ENCODE measurements at places on chromosomes 4 and X.
A peak's percentile ranks its signal among the peaks of the same experiment; 100 is the strongest.

DNA sequence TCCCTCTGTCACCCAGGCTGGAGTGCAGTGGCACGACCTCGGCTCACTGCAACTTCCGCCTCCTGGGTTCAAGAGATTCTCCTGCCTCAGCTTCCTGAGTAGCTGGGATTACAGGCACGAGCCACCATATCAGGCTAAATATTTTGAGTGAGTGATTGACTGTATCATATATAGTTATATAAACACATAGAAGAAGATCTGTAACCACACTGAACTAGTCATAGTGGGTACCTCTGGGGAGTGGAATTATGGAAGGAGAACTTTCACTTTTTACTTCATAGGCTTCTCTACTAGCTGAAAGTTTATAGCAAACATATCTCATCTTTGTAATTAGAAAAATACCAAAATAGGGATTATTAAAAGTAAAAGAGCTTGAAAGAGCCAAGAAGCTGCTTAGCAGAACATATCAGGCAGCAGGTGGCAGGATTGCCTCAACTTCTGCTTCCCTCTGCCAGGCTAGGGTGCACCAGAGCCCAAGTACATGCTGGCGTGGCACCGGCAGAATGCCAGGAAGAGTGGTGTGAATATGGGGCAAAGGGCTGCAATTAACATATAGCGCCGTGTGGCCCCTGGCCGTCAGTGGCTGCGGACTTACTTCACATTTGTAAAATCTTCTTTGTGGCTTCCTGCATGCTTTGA lies 39.5 kb upstream of the CD40LG start:
- peak; percentile 9 for DNase-seq

GRCh38 chrX:153226344-153227185 lies 47.5 kb downstream of the MAGEA1 start:
- peak; percentile 8 for DNase-seq

DNA sequence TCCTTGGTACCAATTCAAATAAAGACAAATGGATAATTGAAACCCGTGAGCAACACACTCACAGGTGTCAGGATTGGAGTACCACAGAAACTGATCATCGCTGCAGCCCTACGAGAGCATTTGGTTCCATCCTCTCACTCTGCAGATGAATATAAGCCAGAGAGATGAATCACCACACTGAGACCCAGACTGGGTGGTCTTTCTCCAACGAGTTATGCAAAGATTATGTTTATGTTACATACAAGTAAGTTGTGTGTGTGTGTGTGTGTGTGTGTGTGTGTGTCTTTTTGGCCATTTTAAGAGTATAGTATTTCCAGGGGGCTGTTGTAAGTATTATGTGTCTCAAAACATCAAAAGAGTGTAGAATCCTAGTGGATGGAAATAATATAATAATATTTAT lies 329.5 kb upstream of the ZFP42 start:
- DNase-seq, result no peak

- no peak for DNase-seq
Observed at GRCh38 chr4:116866106-116866505, 219.3 kb downstream of the TRAM1L1 start.

DNA sequence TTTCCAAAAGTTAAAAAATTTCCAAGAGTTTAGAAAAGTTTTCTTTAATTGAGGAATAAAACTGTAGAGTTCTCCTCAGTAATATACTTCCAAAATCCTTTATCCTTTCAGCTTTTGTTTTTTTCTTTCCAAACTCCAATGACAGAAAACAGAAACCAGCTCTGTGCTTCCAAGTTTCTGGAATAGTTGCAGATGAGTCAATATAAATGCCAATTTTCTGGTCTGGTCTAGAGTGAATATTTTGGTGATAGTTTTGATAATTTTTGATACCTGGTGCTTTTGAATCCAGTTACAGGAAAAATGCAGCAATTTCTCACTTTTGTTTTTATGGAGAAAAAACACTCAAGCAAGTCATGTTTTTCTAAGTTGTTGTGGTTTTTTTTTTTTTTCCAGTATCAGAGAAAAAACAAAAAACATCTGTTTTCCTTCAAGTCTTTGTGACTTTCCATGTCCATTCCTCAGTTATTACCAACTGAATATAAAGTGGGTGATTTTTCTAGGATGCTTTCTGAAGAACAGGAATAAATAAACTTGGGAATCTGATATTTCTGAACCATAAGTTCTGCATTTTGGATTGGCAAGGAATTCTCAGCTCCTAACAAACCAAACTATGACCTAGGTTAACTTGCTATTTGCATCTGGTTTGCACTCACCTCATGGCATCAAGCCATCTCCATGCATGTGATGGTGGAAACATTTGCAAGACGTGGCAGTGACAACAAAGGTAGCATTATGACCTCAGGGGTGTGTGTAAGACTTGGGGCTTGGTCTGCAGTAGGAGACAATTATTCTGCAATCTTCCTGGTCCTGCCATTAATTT lies 139.1 kb downstream of the VEGFC start:
- DNase-seq, result no peak

DNA sequence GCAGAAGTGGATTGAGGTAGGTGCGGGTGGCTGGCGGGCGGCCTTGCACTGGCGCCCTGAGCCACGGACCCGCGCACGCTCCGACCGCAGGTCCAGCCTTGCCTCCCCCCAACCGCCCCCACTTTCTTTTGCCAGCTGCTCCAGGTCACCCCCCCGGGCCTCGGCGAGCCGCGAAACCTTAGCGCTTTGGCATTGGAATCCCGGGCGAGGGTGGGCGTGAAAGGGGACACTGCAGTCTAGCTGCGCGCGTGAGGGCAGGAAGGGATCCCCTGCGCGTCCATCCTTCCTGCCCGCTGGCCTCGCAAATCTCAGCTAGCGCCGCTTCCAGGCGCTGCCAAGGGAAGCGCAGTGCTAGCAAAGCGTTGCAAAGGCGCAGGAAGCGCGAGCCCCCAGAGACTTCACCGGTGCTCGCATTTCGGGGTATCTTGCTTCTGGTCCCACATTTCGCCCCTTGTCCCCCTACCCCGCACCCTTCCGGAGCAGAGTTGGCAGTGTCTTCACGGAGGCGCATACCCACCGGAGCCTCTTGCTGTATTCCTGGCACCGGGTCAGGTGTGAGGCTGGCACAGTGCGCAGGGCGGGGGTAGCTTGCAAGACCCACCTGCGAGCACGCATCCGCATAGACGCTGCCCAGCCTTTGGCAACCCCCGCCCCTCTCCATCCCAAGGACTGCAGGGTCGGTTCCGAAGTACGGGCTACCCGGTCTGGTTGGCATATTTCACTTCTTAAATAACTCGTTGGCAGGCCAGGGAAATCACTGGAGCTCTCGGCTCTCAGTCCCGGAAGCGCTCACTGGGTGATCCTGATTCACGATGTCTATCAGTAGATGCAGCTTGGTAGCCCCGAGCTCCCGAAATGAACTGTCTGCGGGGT lies 104.4 kb downstream of the UCHL1 start:
- DNase-seq, result no peak

GRCh38 chr4:42453612-42454011 lies 56.3 kb downstream of the SHISA3 start:
- no peak for DNase-seq

- DNase-seq, result no peak
Observed at GRCh38 chr4:112057470-112057869, 87.8 kb upstream of the FAM241A start.

- DNase-seq, result peak; percentile 9
Observed at GRCh38 chrX:32530802-32531403, 680.4 kb downstream of the DMD start.

DNA sequence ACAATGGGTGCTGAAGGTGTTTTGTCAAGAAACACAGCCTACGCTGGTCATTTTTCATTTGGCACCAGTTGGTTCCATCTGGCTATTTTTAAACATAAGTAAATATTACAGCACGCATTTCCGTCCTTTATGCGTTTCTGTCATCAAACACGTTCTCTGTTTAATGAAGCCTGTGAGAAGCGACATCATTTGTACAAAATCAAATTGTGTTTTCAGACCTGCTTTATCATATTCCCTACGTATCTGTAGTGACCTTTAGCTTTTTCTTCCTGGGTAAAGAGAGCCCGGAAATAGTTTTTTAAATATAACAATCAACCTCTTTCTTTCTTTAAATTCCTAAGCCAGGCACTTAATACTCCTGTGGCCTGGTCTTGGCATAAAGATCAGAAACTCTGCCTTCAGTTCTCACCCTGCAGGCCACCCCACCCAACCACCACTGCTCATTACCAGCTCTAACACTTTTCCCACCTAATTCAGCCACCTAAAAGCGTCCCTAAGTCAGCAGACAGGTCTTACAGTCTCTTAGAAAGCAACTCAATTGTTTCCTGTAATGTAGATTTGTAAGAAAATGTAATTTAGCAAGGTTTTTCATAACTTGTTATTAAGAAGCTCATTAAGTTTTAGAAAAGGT lies 30.4 kb downstream of the ACSL1 start:
- no peak for DNase-seq

- DNase-seq, result no peak
Observed at GRCh38 chr4:31617667-31618066, 897.5 kb downstream of the PCDH7 start.

- no peak for DNase-seq
Observed at GRCh38 chr4:142917678-142918077, 71.6 kb upstream of the INPP4B start.

DNA sequence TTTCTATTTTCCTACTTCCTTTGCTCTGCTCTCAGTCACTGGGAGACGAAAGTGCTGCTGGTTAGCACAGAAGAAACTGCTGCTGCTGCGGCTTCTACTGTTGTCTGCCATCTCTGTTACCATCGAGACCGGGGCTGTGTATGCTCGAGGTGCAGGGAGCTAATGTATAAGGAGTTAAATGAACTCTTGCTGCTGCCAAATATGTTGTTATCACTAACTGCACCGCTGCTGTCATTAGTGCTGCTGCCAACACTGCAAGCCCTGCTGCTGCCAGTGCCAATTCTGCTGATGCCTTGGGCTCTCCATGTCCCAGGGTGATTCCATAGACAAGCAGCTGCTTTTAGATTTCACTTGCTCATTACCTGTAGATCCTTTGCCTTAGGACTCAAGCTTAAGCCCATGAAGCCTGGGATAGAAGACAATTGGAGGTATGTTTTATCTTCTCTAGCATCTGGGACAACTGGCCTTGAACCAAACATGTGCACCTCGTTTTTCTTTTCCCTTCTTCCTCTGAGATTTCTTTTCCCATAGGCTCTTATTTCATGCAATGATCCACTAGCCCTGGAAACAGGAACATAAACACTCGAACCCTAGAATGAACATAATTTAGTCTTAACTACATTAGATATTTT lies 107.8 kb downstream of the CCSER1 start:
- DNase-seq, result no peak

- no peak for DNase-seq
Observed at GRCh38 chr4:39710098-39710896, 12.4 kb downstream of the UBE2K start.

- no peak for DNase-seq
Observed at GRCh38 chr4:172844556-172844955, 324.1 kb upstream of the GALNT7 start.

- DNase-seq, result no peak
Observed at GRCh38 chr4:158938220-158939044, 164.4 kb upstream of the RAPGEF2 start.

DNA sequence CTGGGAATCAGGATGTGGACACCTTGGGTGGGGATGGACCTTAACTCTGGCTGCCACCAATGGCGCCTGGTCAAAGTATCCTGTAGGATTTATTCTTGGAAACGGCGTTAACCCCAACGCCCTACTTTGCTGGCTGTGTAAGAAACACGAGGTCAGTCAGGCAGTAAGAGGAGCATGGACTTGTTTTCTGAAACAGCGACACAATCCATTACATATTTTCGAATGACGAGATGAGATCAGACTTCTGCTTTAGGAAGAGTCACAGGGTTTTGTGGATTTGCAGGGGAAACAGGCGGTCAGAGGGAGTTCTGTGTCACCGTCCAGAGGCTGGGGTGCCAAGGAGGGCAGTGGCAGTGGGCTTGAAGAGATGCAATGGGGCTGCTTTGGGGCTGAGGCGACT lies 92.2 kb downstream of the TBL1X start:
- DNase-seq, result no peak

DNA sequence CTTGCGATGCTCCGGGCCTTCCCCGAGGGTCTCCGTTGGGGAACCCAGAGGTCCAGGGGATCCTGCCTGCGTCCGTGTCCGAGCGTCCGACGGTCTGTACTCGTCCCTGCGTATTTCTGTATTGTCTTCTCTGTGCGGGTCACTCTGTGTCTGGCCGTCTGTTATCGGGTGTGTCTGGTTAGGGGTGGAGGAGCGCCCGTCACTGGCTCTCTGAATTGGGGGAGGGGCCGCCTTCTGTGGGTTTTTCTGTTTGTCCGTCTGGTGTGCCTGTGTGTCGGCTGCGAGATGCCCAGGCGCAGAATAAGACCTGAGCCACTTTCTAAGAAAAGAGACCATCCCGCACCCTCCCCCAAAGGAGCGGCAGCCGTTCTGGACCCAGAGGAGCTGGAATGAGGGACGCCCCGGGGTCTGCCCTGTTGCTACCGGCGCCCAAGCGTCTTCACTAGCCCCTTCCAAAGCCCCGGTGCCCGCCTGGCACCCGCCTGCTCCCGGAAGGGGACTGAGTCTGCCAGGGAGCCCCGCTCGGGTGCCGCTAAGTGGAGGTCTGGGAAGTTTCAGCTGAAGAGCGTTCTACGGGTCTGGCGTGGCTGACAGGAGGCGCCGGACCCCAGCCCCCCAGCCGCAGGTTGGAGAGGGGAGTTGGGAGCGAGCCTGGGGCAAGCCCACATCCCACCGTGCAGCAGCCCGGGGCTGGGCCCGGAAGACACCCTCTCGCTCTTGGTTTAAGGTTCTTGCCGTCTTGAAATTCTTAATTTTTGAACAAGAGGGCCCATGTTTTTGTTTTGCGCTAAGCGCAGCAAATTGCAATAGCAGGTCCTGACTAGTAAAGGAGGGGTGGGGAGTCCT lies 1.0 kb upstream of the OTOP1 start:
- no peak for DNase-seq

- DNase-seq, result no peak
Observed at GRCh38 chrX:14694611-14695010, 165.3 kb downstream of the GLRA2 start.

DNA sequence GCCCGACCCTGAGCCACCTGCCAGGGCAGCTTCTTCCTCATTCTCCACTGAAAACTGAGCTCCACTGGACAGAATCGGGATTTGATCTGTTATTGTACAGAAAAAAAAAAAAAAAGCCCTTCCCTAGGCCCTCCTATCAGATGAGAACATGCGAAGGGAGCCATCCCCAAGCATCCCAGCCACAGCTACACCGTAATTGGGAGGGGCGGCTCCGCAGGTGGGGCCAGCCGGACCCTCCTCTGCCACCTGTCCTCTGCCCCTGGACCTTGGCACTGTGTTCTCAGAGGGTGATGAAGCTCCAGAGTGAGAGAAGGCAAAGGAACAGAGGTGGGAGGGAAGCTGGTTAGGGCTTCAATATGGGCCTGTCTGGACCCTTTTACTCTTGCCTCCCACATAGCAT lies 240.0 kb upstream of the PSAPL1 start:
- no peak for DNase-seq

- no peak for DNase-seq
Observed at GRCh38 chr4:162409048-162409447, 245.2 kb upstream of the FSTL5 start.

DNA sequence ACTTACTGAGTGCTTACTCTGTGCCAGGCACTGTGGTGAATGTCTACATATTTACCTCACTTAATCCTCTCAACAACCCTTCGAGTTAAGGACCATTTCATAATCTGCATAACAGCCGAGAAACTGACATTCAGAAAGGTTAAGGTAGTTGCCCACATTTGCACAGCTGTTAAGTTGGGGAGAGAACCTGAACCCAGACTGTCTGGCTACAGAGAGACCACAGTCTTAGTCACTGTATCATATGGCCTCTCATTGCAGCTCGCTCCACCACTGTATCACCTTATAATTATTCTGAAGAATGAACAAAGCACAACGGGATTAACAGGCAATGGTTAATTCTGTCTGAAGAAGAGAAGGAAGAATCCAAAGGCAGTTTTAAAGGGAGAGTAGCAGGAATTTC lies 98.5 kb downstream of the ADGRA3 start:
- DNase-seq, result no peak

- no peak for DNase-seq
Observed at GRCh38 chr4:164683040-164683439, 70.9 kb upstream of the SMIM31 start.

All from stromal cell of bone marrow (primary cell).